Thymus (tissue), 14 donors: ENCODE measurements at places on chromosomes 2 and 18. TPM values are rescaled to one million over a fixed set of nuclear protein-coding genes. Genes with fewer than 3 reads are reported as not detected.
A peak's percentile ranks its signal among the peaks of the same experiment; 100 is the strongest.

DNA sequence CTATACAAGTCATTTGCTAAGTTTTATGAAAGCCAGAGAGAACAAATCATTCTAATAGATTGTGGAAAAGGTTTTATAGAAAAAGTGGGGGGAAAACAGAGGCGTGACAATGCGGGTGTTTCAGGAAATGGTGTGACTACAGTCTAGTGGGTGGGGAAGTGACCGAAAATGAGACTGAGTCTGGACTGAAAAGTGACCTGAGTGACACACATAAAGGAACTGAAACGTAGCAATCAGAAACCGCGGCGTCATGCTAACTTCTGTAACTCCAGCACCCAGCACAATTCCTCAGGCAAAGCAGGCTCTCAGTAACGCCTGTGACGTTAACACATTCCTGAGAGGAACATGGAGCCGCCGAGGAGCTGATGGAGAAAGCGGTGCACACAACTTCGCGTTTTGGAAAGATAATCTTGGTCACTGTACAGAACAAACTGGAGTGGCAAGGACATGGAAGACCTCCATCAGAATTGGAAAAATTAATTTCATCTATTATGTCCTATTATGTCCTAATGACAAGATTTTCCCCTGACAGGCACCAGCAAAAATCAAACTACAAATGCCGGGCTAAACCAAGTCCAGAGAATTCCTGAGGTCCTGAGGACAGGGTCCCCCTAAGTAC is 1.4 kb upstream of the CD226 start:
- H3K4me3 ChIP-seq = no peak overlapping the region
- DNase-seq = no peak
- no peaks in the 10 kb centered on the region for H3K27me3 ChIP-seq
- no peaks in the 10 kb centered on the region for H3K36me3 ChIP-seq
- no peak overlapping the region for H3K27ac ChIP-seq
- peaks cover 7% of the 10 kb centered on the region for H3K4me1 ChIP-seq

GRCh38 chr2:19174176-19174575 is 184.2 kb downstream of the OSR1 start:
- no peaks in the 10 kb centered on the region for H3K27me3 ChIP-seq
- no peaks in the 10 kb centered on the region for H3K36me3 ChIP-seq
- no peak overlapping the region for H3K4me3 ChIP-seq

- no peak for DNase-seq
- no peak overlapping the region for H3K27ac ChIP-seq
- H3K27me3 ChIP-seq = no peaks in the 10 kb centered on the region
These were observed 126.9 kb upstream of the DAPL1 start for GRCh38 chr2:158668001-158668765.

DNA sequence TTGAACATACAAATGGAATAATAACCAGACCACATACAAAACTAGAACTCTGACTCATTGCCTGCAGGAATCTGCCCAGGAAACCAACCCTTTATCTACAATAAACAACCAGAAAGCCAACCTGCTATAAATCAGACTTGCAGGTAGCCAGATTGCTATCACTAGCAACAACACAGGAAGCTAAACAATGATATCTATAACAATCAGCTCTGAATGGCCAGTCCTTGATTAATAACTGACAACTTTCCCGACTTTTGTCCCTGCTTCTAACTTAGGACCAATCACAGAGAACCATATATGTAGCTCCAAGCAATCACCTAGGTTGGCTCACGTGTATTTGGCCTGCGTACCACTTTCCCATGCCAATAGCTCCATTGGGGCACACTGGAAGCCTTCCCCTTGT is 470.8 kb downstream of the RIT2 start:
- H3K4me1 ChIP-seq = no peaks in the 10 kb centered on the region
- no peaks in the 10 kb centered on the region for H3K36me3 ChIP-seq
- H3K27me3 ChIP-seq = no peaks in the 10 kb centered on the region
- H3K27ac ChIP-seq = no peak overlapping the region
- no peak overlapping the region for H3K4me3 ChIP-seq

DNA sequence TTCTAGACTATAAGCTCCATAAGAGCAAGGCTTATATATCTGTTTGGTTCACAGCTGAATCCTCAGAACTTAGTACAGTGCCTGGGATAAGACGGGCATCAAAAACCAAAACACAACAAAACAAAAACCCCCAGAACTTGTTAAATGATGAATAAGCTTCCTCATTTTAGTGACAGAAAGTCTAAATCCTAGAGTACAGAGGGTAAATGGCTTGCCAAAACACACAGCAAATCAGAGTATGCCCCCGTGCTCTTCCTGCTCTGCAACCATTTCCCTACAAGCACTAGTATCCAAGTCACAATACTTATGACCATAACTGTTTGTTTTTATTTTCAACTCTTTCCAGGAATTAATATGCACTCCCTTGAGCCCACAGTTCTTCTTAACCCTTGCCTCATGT is 10.1 kb downstream of the ZNF521 start:
- H3K36me3 ChIP-seq = no peaks in the 10 kb centered on the region
- H3K4me3 ChIP-seq = no peak overlapping the region
- H3K27me3 ChIP-seq = peaks cover 3% of the 10 kb centered on the region
- DNase-seq = no peak
- H3K4me1 ChIP-seq = no peaks in the 10 kb centered on the region

DNA sequence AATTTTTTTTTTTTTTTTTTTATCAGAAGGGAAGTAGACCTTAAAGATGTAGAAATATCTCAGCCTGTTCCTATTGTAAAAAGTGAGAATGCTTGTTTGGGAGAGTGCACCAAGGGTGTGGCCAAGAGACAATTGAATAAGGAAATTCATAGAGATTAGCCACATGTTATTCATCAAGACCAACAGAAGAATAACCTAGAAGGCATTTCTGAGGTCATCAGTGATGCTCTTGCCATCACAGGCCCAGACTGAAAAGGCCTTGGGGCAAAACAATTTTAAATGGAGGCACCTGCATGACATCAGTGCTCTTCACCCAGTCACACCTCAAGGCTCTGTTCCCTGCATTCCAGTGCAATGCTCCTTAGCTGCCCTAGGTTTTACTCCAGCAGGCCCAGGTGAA is 2043.3 kb upstream of the PIK3C3 start:
- DNase-seq = no peak
- H3K4me1 ChIP-seq = no peaks in the 10 kb centered on the region
- H3K27ac ChIP-seq = no peak overlapping the region
- no peaks in the 10 kb centered on the region for H3K27me3 ChIP-seq
- H3K4me3 ChIP-seq = no peak overlapping the region
- no peaks in the 10 kb centered on the region for H3K36me3 ChIP-seq

DNA sequence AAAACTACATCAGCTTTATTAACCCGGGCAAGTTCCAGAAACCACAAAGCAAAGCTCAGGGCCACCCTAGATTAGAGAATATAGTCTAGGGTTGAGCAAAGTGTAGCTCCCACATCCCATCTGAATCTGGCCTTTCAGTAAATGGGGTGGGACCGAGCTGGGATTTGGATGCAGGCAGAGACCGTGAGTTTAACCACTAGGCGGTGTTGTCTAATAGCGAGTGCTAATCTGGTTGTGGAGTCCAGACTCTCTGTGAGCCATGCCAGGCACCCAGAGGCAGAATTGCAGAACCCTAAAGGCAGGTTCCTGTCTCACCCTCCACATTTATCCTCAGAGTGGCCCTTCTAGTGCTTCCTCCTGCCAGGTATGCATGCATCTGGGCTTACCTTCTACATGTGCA is 435.9 kb downstream of the TSN start:
- no peak overlapping the region for H3K4me3 ChIP-seq
- peak; percentile 30 for DNase-seq
- H3K27ac ChIP-seq = no peak overlapping the region
- H3K36me3 ChIP-seq = no peaks in the 10 kb centered on the region
- no peaks in the 10 kb centered on the region for H3K27me3 ChIP-seq

- no peak overlapping the region for H3K27ac ChIP-seq
- H3K4me1 ChIP-seq = no peaks in the 10 kb centered on the region
- no peaks in the 10 kb centered on the region for H3K36me3 ChIP-seq
- DNase-seq = no peak
These were observed 84.2 kb downstream of the ANTXR1 start for GRCh38 chr2:69097148-69097610.

GRCh38 chr2:174977364-174977763 is 27.8 kb downstream of the CHN1 start:
- no peaks in the 10 kb centered on the region for H3K27me3 ChIP-seq
- no peaks in the 10 kb centered on the region for H3K36me3 ChIP-seq
- H3K4me1 ChIP-seq = no peaks in the 10 kb centered on the region

DNA sequence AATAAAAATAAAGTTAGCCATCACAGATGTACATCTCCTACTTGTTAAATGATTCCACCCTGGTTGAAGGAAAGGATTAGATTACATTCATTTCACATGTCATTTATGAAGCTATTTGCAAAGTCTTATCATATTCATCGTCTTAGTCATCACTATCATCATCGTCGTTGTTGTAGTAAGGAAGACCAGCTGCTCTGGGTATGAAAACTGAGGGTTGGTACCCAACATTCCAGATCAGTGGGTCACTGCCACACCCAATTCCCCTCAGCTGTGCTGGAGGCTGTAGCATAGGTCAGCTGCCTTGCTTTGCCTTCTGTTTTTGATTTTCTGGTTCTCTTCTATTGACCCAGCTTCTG is 20.9 kb upstream of the CCBE1 start:
- no peak overlapping the region for H3K27ac ChIP-seq
- H3K27me3 ChIP-seq = no peaks in the 10 kb centered on the region
- DNase-seq = no peak
- H3K4me1 ChIP-seq = no peaks in the 10 kb centered on the region
- H3K4me3 ChIP-seq = no peak overlapping the region

- no peak within 1 kb of the TSS for H3K27ac ChIP-seq
- H3K4me1 ChIP-seq = no peaks in the 10 kb centered on the region
- H3K36me3 ChIP-seq = no peaks in the 10 kb centered on the region
- H3K4me3 ChIP-seq = peak within 1 kb of the TSS; percentile 25
These were observed at the start of gene EFEMP1 for GRCh38 chr2:55923091-55923981. Gene EFEMP1, minus strand, starts transcription at chr2:55923782. Its CDS starts 1,342 bp downstream, at chr2:55922440.

GRCh38 chr2:152804687-152805408 is 86.4 kb downstream of the ARL6IP6 start:
- H3K36me3 ChIP-seq = no peaks in the 10 kb centered on the region
- no peaks in the 10 kb centered on the region for H3K27me3 ChIP-seq
- no peaks in the 10 kb centered on the region for H3K4me1 ChIP-seq

DNA sequence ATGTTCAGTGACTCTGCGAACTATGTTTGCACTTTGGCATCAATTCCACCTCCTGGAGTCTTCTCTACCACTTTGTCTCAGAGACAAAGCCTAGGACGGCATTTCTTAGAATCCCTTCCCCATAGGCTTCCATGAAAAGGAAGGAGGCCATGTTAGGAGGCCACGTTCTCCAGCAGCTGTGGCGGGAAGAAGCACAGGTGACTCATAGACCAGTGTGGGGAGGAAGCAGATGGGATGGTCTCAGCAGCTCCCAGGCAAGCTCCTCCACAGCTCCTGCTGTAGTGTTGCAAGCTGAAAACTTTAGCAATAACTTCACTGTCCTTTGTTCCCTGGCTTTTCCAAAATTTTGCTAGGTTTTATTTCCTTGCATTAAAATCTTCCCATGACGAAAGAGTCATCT is 781.3 kb upstream of the ID2 start:
- H3K27me3 ChIP-seq = no peaks in the 10 kb centered on the region
- peaks cover 4% of the 10 kb centered on the region for H3K4me1 ChIP-seq
- H3K27ac ChIP-seq = no peak overlapping the region
- H3K36me3 ChIP-seq = no peaks in the 10 kb centered on the region
- H3K4me3 ChIP-seq = no peak overlapping the region

- H3K4me1 ChIP-seq = no peaks in the 10 kb centered on the region
- no peak overlapping the region for H3K4me3 ChIP-seq
- H3K27me3 ChIP-seq = no peaks in the 10 kb centered on the region
- DNase-seq = no peak
- no peak overlapping the region for H3K27ac ChIP-seq
These were observed 193.2 kb upstream of the HNMT start for GRCh38 chr2:137771064-137771463.

DNA sequence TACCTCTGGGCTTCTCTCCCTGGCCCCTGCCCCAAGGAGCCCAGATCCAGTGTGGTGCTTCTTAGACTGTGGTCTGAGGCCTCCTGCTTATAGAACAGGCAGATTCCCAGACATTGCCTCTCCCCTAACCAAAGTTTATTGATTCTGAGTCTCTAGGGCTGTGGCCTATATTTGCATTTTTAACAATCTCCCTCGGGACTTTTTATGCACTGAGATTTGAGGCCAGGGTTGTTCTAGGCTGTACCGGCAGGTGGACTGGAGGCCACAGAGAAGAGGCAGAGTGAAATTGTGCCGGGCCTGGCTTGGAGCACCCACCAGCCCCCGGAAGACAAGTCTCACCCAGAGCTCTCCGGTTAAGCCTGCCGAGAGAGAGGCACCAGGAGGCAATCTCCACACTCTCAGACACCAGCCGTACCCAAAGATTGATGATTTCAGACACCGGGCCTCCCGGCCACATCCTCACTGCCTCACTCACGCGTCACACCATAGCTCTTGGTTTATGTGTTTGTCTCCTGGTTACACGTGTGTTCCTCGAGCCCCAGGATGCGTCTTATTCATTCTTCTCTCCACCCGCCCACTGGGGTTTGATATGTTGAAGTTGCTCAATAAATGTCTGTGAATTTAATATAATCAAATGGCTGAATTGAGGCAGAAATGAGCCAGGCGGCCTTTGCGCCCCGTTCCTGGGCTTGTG is 203.7 kb downstream of the KLHL29 start:
- DNase-seq = no peak
- no peak overlapping the region for H3K27ac ChIP-seq
- H3K4me3 ChIP-seq = no peak overlapping the region
- no peaks in the 10 kb centered on the region for H3K27me3 ChIP-seq

- H3K27ac ChIP-seq = no peak overlapping the region
- no peak for DNase-seq
- H3K4me3 ChIP-seq = no peak overlapping the region
These were observed 28.5 kb upstream of the NAPG start for GRCh38 chr18:10497206-10497749.

DNA sequence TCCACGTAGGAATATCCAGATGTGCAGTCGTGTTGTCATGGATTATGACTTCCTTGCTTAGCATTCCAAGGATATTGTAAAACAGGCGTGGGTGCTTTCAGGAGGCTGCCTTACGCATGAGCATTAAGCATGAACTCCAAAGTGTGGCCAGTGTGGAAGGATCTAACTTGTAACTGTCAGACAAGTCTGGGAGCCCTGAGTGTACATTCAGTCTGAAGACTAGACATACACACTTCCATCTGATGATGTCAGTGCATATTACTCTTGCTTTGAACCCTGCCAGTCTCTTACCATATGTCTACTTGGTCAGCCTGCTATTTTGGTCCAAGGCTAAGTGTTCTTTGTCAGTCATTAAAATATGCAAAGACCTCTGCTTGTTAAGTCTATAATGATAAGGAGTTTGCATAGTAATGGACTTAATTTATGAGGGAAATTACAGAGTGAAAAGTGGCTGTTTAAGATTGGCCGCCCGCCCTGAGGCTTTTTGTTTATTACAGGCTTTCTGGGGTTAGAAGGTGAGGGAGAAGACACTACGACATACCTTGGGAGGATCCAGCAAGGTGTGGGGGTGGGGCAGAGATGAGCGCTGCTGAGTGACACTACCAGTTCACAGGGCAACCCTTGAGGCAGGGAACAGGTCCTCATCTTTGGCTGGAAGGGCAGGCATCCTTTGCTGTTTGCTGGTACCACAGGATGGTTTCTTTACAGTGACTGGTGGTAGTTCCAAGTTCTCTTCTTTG is 48.3 kb downstream of the CABLES1 start:
- DNase-seq = no peak
- H3K27ac ChIP-seq = no peak overlapping the region
- H3K4me3 ChIP-seq = no peak overlapping the region
- no peaks in the 10 kb centered on the region for H3K4me1 ChIP-seq

ANKRD53 gene
- 0.14 TPM for total RNA-seq

NTSR2 gene
- not detected for total RNA-seq

FAM110C gene
- total RNA-seq = 0.05 TPM

STPG4 gene
- 0.14 TPM for total RNA-seq

TDRD15 gene
- 0.05 TPM for total RNA-seq

KRTCAP3 gene
- total RNA-seq = 1.6 TPM

DSG1 gene
- 0.61 TPM for total RNA-seq
